ENCODE measurements at places on chromosomes 2 and 18. TPM values are rescaled to one million over a fixed set of nuclear protein-coding genes. Genes with fewer than 3 reads are reported as not detected.

Gene ARHGAP15
- 31.0 TPM for polyA plus RNA-seq

Gene DYNAP
- not detected for polyA plus RNA-seq

Gene SERPINB11
- polyA plus RNA-seq = not detected

Gene C2orf80
- not detected for polyA plus RNA-seq

Gene ZNF512
- 61.9 TPM for polyA plus RNA-seq

DNA sequence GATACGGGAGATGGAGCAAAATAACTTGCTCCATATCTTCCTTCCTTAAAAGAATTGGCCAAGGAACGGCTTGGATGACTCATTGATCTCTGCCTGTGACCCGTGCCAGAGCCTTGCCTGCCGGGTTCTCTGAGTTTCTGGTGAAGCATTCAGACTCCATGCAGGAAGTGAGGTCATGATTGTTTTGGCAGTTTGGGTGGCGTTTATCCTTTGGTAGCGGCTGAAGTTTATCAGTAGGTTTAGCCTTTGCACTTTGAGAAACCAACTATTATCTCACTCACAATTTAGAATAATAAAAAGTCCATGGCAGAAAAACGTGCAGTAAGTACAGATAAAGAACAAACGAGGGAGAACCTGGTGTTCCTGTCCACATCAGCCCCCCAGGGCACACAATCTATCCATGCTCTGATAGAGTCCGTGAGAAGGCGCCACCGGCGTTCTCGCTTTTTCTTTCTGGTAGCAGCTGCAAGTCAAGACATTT lies 15.0 kb upstream of the CTAGE1 start:
- no peak for DNase-seq

GRCh38 chr2:237262838-237263771 lies 150.9 kb downstream of the COL6A3 start:
- DNase-seq = no peak

DNA sequence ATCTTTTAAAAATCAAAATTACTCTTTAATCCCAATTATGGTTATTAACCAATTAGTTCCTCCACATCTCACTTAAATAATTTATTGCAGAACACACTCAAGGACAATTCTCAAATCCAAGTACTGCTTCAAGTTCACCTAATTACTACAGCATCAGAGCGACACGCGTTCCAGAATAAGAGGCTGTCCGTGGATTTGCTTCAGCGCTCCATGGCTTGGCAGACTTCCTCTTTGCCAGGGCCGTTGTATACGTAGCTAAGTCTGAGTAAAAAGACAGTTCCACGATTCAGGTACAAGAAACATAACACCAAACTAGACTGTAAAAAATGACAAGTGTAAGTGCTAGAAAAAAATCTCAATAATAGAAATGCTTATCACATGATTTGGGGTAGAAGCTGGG lies 153.2 kb upstream of the MYT1L start:
- no peak for DNase-seq

DNA sequence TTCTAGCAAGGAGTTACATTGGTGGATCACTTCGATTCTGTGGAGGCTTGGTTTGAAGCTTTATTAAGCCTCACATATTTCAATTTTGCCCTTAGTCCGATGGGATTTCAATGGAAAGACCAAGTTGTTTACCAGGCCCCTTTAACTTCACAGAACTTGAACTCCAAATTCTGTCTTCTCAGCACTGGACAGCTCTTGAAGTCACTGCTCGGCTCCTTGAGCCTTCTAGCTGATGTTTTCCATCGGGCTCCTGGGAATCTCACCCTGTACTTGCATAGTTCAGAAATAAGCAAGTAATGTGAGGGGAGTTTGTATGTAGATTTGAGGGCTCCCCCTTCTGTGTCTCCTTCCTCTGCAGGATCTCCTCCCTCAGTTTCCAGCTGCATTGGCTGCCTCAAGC lies 15.1 kb downstream of the OXER1 start:
- DNase-seq = no peak

- no peak for DNase-seq
These were observed 148.1 kb downstream of the ZNF407 start for GRCh38 chr18:74745633-74746403.

DNA sequence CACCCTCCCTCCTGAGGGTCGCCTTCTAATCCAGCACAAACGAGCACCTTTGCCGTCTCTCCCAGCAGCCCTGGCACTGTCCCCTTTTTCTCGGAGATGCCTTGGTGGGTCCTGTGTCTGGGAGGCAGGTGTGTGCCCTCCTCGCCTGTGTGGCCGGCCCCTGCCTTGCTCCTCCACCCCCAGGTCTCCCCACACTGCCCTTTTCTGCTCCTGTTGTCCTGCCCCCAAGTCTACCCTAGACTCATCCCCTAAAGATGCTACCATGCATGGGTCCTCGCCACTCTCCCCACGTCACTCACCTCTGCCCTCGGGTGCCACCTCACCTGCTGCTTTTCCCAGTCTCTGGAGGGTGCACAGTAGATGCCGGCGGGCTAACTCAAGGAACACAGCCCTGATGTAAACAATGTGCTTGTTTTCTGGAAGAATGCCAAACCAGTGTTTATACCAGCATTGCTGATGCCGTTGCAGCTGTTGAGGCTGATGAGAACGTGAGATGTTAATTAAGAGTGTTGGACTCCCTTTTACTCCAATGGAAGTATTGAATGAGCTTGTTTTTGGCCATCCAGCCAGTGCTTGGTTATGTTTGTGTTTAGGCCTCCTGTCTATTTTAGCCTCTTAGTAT lies 223.1 kb downstream of the AGAP1 start:
- DNase-seq = peak; percentile 32

DNA sequence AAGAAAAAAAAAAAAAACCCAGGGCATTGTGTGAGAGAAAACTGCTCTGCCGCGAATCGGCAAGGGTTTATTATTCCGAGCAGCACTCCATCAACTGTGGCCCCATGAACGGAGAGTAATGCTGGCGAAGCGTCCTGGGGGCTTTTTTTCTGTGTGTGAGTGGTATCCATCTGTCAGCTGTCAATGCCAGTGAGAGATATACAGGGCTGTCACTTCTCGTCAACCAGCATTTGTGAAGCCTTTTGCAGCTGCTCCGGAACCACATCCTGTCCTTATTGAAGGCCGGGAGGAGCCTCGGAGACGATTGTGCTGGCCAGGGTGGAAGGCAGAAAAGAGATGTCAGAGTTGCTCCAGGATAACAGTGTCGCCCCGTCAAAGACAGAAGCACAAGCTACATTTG lies 356.9 kb upstream of the SMIM21 start:
- peak; percentile 48 for DNase-seq

GRCh38 chr18:35707674-35708073 lies 126.1 kb downstream of the GALNT1 start:
- DNase-seq = no peak

DNA sequence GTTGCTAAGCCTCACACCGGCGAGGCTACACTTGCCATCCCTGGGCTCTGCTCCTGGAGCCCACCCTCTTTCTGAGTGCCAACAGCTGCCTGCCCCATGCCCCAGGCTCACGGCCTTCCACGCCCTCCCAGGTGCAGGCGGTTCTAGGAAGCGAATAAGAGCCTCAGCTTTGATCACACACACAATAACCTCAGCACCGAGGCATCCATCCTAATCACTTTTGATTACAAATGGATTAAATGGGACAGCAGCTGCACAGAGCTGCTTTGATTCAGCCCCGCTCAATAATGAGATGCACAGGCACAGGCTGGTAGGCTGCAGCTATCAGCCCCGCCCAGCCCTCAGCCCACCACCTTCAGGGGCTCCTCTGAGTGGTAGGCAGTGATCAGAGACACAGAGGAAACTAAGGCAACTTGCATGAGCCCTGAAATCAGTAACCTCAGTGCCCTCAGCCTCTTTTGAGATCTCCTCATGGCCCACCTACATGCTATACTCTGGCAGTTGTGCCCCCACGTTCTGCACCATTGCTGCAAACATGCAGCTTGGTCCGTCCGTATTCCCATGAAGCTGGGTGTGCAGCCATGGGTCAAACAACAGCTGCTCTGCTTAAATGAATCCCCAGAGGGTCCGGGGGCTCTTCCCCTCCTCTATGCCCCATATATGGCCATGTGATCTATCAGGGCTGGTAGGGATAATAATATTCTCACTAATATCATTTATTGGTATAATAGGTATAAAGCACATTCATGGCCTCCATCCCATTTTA lies 171.4 kb downstream of the SETBP1 start:
- no peak for DNase-seq

DNA sequence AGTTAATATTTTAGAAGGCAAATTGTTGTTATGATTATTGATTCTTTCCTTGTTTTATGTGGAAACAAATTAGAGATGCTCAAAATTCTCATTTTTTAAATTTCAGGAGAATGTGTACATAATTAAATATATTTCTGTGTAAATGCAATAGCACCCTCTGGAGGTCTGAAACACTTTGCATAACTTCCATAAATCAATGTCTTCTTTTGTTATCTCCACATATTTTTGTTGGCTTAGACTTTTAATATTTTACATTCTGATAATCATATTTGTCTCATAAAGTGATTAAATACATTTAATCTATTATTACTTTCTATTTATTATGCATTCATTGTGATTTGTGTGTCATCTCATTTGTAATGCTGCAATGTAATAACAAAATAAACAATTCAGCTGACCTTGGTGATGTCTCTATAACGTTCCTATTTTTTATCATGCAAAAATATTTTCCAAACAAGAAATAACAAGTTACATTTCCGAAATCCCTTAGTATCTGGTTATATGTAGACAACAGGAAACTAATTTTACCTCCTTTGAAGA lies 201.8 kb upstream of the GALNT5 start:
- peak; percentile 15 for DNase-seq

Measured in right lung (tissue), 10 donors.